NCI-H2029 (cell line): ENCODE measurements at places on chromosomes 2 and 18.

GRCh38 chr18:54871231-54871630, 43.0 kb downstream of the RAB27B start:
- no peak for DNase-seq

GRCh38 chr2:59027320-59027719, 786.2 kb upstream of the FANCL start:
- no peak for DNase-seq

DNA sequence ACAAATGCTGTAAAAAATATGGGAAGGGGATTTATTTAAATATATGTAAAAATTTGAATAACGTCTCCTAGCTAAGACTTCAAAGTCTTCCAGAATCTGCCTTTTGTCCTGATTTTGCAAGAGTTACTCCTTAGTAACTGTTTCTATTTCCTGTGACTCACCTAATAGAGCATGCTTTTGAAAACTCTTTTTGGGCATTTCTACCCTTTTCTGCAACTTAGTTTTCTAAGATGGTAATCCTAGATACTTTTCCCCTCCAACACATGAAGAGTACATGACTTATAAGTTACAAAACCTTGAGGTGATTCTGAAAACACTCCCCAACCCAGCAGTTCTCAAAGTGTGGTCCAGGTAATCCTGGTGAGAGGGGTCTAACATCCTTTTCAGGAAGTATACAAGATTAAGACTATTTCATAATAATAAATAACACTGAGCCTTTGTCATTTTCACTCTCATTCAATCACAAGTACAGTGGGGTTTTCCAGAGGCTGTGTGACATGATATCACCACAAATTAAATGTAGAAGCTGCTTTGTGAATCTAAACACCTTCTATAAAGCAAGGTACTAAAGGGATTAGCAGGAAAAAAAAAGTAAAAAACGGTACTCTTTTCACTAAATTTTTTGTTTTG, 31.9 kb downstream of the PPP4R3B start:
- no peak for DNase-seq

DNA sequence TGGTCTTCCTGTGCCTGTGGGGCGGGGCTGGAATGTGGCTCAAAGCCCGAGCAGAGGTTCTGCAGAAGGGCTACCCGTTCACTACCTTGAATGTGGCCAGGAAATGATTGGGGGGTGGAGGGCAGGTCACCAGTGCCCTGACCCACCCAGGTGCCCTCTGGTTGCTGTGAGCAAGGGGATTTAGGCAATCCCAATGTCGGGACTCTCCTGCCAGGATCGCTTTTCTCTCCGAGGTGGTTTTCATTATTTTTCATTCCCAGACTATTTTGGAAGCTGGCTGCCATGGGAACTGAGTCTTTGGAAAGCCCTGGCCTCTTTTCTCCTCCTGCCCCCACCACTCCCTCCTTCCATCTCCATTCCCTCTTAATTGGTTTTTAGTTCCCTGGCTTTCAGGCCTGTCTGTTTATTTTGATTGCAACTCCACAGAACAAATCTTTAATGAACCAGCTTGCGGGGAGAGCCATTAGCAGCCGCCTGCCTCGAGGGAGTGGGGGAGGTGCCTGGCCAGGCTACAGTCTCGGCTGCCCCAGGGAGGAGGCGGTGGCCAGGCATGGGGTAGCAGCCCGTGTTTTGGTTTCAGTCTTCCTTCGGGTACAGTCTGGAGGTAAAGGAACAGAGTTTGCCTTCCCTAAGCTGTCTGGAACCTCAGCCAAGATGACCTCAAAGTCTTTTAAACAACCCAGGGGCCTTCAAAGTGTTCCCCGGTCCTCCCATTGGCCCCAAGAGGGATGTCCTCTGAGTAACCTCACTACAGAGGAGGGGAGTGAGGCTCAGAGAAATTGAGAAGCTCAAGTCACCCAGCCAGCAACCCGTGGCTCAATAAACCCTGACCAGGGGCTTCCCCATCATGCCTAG, 114.4 kb upstream of the HAAO start:
- no peak for DNase-seq

GRCh38 chr2:44767691-44768090, 173.8 kb upstream of the SIX3 start:
- no peak for DNase-seq

- DNase-seq, result peak; percentile 28
Observed at GRCh38 chr2:69131983-69132675, 119.2 kb downstream of the ANTXR1 start.

DNA sequence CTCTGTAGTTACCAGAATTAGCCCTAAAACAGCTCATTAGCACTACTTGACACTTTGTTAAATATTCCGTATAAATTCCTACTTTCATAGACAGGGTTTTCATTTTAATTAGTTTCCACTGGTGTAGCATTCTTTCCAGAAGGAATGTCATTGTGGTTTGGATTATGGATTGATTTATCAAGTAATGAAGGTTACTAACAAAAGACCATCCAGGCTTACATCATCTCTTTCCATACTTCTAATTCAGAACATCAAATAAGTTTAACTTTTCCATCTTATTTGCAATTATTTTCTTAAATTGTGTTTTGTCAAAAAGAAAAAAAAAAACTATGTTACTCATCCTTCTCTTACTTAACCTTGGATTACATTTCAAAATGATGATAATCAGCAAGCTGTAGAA, 231.8 kb upstream of the SPOPL start:
- DNase-seq, result no peak

DNA sequence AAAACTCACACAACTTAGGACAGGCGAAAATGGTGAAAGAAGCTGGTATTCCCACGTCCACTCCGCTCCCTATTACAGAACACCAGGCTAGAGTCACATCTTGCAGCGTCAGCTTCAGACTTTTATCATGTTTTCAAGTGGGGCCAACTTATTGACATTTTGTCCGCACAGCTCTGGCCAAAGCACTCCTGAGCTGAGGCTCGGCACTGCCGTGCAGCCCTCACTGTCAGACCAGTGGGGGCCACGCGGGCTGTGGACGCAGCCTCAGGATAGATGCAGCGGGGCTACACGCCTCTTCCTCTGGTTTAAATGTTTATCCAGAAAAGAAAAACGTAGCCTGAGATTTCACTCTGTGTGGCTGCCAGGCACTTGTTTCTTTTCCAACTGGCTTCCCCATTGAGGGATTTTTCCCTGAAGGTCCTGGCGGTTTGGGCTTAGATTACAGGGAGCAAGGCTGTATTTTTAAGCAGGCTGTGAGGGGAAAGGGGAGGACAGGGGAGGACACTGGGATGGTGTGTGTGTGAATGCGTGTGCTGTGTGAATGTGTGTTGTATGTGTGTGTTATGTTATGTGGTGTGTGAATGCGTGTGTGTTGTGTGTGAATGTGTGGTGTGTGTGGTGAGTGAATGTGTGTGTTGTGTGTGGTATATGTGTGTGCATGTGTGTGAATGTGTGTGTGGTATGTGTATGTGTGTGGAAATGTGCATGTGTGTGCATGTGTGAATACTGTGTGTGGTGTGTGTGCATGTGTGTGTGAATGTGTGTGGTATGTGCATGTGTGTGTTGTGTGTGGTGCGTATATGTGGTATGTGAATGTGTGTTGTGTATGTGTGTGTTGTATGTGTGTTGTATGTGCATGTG, 267.6 kb downstream of the DCDC2C start:
- DNase-seq, result no peak
